ENCODE measurements at places on chromosomes 1 and 21. TPM values are rescaled to one million over a fixed set of nuclear protein-coding genes. Genes with fewer than 3 reads are reported as not detected.

GRCh38 chr1:97044159-97044760 is 322.7 kb downstream of the PTBP2 start:
- no peaks in the 10 kb centered on the region for H3K27me3 ChIP-seq
- H3K4me1 ChIP-seq, result no peaks in the 10 kb centered on the region
- no peak overlapping the region for H3K4me3 ChIP-seq
- DNase-seq, result no peak
- H3K27ac ChIP-seq, result no peak overlapping the region

DNA sequence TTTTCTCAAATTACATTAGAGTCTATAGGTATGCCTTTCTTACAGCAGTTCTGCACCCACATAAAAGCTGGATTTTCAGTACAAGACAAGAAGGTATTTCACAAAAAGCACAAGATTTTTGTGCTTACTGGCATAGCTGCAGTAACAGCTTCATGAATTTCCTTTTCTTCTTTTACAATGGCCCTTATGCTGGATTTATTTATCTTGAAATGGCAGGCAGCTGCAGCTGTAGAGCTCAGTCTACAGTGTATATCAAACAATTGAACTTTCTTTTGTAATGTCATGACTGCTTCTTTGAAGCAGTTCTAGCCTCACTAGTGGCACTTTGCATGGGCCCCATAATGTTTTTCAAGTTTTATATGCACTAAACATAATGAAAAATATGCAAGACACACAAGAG is 510.2 kb downstream of the KCNT2 start:
- no peaks in the 10 kb centered on the region for H3K36me3 ChIP-seq
- no peaks in the 10 kb centered on the region for H3K27me3 ChIP-seq
- H3K4me3 ChIP-seq, result no peak overlapping the region
- no peak for DNase-seq
- H3K27ac ChIP-seq, result no peak overlapping the region

GRCh38 chr21:31443736-31444521 is 99.9 kb upstream of the TIAM1 start:
- DNase-seq, result no peak
- no peak overlapping the region for H3K4me3 ChIP-seq
- H3K36me3 ChIP-seq, result no peaks in the 10 kb centered on the region

- H3K4me3 ChIP-seq, result no peak overlapping the region
- no peaks in the 10 kb centered on the region for H3K4me1 ChIP-seq
- H3K27ac ChIP-seq, result no peak overlapping the region
- DNase-seq, result no peak
- no peaks in the 10 kb centered on the region for H3K27me3 ChIP-seq
Observed at GRCh38 chr1:113875714-113876113, 4.2 kb upstream of the PTPN22 start.

DNA sequence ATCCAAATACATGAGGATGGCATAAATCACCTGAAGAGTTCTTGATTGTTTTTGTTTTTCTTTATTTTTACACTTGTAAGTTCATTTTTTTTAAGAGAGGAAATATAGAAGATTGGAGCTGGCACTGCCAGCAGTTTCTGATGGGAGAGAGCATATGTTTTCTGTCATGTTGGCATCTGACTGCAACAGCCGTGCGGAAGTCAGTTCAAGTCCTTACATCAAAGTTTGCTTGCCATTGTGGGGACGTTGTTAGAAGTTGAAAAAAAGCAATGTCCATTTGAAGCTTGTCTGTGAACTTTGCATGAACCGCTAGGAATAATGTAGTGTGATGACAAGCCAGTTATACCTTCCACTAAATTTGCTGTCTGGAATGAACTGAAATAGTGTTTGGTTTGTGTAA is 126.5 kb upstream of the USH2A start:
- no peaks in the 10 kb centered on the region for H3K4me1 ChIP-seq
- DNase-seq, result no peak
- no peak overlapping the region for H3K27ac ChIP-seq

GRCh38 chr1:66938613-66939012 is 13.8 kb downstream of the MIER1 start:
- H3K27me3 ChIP-seq, result no peaks in the 10 kb centered on the region
- DNase-seq, result no peak
- no peak overlapping the region for H3K27ac ChIP-seq
- no peaks in the 10 kb centered on the region for H3K36me3 ChIP-seq
- peaks cover 49% of the 10 kb centered on the region for H3K4me1 ChIP-seq
- H3K4me3 ChIP-seq, result no peak overlapping the region

The ZBTB8B gene
- under 0.01 TPM for total RNA-seq

DNA sequence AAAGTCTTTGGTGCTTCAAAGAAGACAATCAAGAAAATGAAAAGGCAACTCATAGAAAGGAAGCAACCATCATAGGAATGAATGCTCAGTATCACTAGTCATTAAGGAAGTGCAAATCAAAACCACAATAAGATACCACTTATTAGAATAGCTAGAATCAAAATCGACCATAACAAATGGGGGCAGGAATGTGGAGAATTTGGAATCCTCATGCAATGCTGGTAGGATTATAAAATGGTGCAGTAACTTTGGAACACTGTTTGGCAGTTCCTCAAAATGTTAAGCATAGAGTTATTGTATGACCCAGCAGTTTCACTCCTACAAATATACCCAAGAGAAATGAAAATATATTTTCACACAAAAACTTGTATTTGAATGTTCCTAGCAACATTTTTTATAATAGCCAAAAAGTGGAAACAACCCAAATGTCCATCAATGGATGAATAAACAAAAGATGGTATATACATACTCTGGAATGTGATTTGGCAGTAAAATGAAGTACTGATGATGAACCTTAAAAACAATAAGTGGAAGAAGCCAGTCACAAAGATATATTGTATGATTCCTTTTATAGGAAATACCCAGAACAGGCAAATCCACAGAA is 105.6 kb downstream of the MIS18A start:
- H3K36me3 ChIP-seq, result no peaks in the 10 kb centered on the region
- no peak for DNase-seq
- no peaks in the 10 kb centered on the region for H3K27me3 ChIP-seq

The FAM72D gene
- total RNA-seq, result not detected

The SPATA46 gene
- total RNA-seq, result not detected

GRCh38 chr1:98557895-98558294 is 103.6 kb upstream of the SNX7 start:
- no peak for DNase-seq
- no peaks in the 10 kb centered on the region for H3K36me3 ChIP-seq
- no peaks in the 10 kb centered on the region for H3K27me3 ChIP-seq
- no peak overlapping the region for H3K27ac ChIP-seq

DNA sequence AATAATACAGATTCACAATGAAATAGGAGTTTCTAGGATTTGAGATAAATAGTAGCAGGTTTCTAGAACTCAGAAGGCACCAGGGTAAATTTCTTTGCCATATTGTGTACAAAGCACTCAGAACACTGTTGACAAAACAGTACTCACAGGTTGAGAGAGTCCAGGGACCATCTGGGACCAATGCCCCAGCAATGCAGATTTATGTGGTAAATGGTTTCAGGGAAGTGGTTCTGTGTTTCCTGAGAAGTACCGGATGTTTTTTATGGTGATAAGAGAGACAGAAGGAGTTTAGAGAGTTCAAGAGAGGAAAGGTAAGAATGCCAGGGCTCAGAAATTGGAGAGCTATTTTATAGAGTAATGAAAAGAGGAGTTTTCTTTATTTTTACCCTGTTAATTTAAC is 29.6 kb upstream of the DIPK1A start:
- no peak for DNase-seq
- H3K4me1 ChIP-seq, result peaks cover 5% of the 10 kb centered on the region
- H3K4me3 ChIP-seq, result no peak overlapping the region
- H3K27ac ChIP-seq, result no peak overlapping the region
- no peaks in the 10 kb centered on the region for H3K27me3 ChIP-seq

DNA sequence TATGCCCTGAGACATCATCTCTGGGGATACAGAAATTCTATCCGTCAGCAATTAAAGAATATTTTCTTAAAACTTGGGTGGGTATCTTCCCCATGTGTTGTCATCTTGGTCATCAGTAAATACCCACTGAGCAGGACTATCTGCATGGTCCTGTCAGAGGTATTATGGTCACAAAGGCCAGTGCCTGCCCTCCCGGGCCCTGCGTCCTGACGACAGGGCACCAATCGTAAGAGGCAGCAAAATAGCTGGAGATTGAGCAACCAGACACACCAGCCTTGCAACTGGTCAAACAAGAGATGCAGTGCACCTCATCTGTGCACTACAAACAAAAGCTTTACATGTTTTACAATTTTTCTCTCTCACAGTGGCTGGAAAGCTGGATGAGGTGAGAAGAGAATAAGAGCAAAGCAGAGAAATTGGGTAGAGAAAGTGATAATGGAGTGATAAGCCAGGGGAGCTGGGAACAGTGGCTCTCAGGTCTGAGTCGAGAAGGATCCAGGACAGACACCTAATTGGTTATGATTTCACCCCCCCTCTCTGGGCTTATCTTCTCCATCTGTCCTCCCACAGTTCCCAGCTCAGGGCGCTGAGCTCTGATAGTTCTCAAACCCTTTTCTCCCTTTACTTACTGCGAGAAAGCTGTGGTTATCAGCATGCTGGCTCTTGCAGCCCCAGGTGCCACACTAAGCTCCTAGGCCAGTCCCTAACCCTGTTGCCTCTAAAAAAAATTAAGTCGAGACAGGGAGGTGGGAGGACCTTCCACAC is 8.8 kb upstream of the SRP9 start:
- peak overlapping the region; percentile 86 for H3K27ac ChIP-seq
- no peaks in the 10 kb centered on the region for H3K27me3 ChIP-seq
- no peaks in the 10 kb centered on the region for H3K36me3 ChIP-seq
- no peak overlapping the region for H3K4me3 ChIP-seq

- peaks cover 4% of the 10 kb centered on the region for H3K4me1 ChIP-seq
- H3K36me3 ChIP-seq, result no peaks in the 10 kb centered on the region
- H3K4me3 ChIP-seq, result no peak overlapping the region
- DNase-seq, result peak; percentile 96
Observed at GRCh38 chr1:171438441-171438840, 46.9 kb upstream of the PRRC2C start.

DNA sequence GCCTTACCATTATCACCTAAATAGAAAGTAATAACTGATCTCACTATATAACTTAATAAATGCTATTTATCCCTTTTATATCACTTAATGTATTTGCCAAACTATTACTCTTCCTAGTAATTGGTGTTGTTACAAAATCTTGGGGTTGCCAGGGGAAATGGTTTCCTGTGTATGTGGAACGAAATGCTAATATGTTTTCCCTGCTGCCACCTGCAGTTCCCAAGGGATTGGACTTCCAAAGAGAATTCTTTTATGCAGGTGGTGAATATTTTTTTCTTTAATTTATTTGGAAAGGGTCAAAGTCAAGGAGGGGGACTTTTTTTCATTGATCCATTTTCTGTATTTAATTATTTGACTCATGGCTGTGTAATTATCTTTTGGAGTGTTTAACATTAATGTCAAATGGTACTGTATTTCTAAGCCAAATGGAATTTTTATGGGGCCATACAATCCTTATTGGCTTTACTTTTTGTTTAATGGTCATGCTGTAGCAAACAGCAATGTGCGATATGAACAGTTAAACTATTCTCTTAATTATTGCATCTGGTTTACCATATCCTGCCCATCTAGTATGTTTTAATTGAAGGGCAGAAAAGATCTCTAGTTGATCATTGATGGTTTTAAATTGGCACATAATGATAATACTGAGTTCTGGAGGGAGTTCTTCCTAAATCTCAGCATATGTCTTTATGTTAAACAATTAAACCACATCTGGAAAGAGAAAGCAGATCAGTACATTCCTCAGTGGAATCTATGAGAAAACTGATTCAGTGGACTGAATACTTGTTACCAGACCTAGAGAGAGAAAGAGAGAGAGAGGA is 486.3 kb downstream of the TTLL7 start:
- peaks cover 13% of the 10 kb centered on the region for H3K4me1 ChIP-seq
- no peak overlapping the region for H3K4me3 ChIP-seq
- H3K27ac ChIP-seq, result no peak overlapping the region
- no peaks in the 10 kb centered on the region for H3K36me3 ChIP-seq

GRCh38 chr1:40782371-40782956 is 1.1 kb upstream of the KCNQ4 start:
- H3K36me3 ChIP-seq, result no peaks in the 10 kb centered on the region
- no peak for DNase-seq
- peaks cover 6% of the 10 kb centered on the region for H3K4me1 ChIP-seq
- H3K4me3 ChIP-seq, result peak overlapping the region; percentile 65
- no peaks in the 10 kb centered on the region for H3K27me3 ChIP-seq

GRCh38 chr1:36420836-36421317 is 23.2 kb upstream of the LSM10 start:
- H3K27ac ChIP-seq, result peak overlapping the region; percentile 1
- no peaks in the 10 kb centered on the region for H3K4me1 ChIP-seq
- no peaks in the 10 kb centered on the region for H3K27me3 ChIP-seq
- DNase-seq, result peak; percentile 58
- H3K4me3 ChIP-seq, result no peak overlapping the region

DNA sequence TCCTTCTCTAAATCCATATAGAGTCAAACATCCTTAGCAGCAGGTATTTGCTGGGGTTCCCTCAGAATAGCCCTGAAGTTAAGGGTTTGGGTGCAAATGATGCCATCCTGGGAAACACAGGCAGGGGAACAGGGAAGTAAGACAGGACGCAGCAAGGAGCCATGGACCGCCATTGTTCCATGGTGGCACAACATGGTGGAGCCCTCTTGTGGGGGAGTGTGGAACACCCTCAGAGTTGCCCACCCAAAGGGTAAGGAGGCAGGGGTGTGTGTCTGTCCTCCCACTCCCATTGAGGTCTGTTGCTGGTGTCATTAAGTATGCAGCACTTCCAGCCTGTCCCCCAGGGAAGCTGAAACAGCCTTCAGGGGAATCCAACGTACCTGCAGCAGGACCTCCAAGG is 20.4 kb upstream of the RCAN1 start:
- no peak for DNase-seq
- H3K4me1 ChIP-seq, result no peaks in the 10 kb centered on the region
- H3K27ac ChIP-seq, result no peak overlapping the region
- H3K4me3 ChIP-seq, result no peak overlapping the region

GRCh38 chr1:209688746-209689234 is 13.6 kb downstream of the G0S2 start:
- H3K4me1 ChIP-seq, result no peaks in the 10 kb centered on the region
- no peak overlapping the region for H3K27ac ChIP-seq
- DNase-seq, result no peak
- no peaks in the 10 kb centered on the region for H3K36me3 ChIP-seq

The CCT3 gene
- 109 TPM for total RNA-seq

The DUSP10 gene
- 5.7 TPM for total RNA-seq

GRCh38 chr21:36288651-36289243 is 31.2 kb upstream of the MORC3 start:
- H3K4me1 ChIP-seq, result no peaks in the 10 kb centered on the region
- H3K36me3 ChIP-seq, result peaks cover 39% of the 10 kb centered on the region
- H3K27ac ChIP-seq, result no peak overlapping the region
- H3K27me3 ChIP-seq, result no peaks in the 10 kb centered on the region

The GREM2 gene
- not detected for total RNA-seq

- no peak overlapping the region for H3K4me3 ChIP-seq
- no peak for DNase-seq
- H3K4me1 ChIP-seq, result no peaks in the 10 kb centered on the region
- no peaks in the 10 kb centered on the region for H3K27me3 ChIP-seq
- no peaks in the 10 kb centered on the region for H3K36me3 ChIP-seq
Observed at GRCh38 chr1:112548547-112548946, 39.8 kb downstream of the WNT2B start.

All from ascending aorta (tissue), 2 donors.